ENCODE measurements at places on chromosomes 7 and 10.

DNA sequence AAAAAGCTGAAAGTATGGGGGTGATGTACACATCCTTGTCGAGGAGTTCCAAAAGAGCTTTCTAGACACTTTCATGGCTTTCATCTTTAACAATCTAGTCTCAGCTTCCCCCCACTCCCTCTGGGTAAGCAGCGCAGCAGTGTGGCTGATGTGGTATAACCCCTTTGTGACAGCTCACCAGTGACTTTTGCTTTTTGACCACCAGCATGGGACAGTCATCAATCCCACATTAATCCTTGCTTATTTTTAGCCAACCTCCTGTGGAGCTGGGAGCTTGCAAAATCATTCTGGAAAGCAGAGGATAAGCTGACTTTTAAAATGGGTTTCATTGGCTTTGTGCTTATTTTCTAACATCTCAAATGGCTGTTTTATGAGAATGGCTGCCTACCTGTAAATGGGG, 272.7 kb downstream of the HDAC9 start:
- DNase-seq, result no peak

- no peak for DNase-seq
Observed at GRCh38 chr7:100174582-100174981, 2.6 kb downstream of the GPC2 start.

GRCh38 chr7:151195616-151196450, 8.8 kb upstream of the ASB10 start:
- DNase-seq, result no peak

- no peak for DNase-seq
Observed at GRCh38 chr7:106521541-106521940, 139.4 kb downstream of the CCDC71L start.

DNA sequence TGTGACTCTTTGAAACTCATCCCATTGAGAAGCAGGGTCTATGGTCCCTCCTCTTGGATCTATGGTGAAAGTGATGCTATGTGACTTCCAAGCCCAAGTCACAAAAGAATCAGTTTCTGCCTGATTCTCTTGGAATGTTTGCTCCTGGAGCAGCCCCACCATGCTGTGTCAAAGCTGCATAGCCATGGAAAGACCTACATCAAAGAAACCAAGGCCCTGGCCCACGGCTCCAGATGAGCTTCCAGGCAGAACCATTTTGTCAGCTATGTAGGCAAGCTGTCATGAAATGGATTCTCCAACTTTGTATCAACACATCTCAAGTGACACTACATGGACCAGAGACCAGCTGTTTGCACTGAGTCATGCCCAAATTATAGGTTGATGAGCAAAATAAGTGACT, 77.0 kb downstream of the AASS start:
- DNase-seq, result no peak

- DNase-seq, result no peak
Observed at GRCh38 chr10:34757933-34758332, 57.2 kb downstream of the PARD3 start.

DNA sequence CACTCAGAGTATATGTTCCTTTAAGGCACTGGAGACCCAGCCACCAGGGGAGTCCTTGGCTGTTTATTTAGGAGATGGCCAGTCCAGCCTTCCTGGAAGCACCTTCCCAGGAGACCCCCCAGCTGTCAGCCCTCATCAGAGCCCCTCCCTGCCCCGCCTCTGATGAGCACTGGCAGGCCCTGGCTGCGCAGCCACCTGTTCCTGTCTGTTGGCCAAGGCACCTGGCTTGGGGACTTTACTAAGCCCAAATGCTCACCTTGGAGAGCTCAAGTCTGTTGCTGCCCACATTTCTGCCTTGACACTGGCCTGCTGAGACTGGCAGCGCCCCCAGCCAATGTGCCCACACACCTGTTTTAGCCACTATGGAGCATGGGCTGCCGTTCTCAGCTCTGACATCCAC, 124.7 kb downstream of the ELMO1 start:
- no peak for DNase-seq

DNA sequence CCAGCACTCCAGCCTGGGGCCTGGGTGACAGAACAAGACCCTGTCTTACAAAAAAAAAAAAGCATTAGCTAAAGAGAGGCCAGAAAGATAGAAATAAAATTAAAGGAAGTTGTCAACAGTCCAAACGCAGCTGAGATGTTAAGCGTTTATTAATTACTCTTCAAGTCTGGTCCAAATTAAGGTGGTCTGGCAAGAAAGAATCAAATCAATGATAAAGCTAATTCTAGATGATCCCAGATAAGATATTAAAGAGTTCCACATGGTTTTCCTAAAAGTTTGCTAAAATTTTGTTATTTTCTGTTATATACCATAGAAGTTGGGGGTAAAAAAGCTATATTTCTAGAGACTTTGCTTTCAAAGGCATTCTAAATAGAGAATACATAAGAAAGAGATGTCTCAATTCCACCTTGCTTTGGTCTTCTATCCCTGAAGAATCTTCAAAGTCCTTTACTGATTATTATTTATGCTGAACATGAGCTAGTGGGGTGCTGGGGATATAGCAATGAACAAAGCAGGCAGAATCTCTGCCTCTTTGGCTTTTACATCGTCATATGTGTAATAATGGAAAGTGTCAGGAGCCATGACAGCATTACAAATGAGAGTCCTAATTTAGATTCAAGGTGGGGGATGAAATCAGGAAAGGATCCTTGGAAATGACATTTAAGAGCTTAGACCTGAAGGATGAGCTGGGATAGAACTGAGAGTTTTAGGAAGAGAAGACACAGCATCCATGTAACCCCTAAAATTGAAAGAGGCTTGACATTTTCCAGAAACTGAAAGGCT, 23.4 kb downstream of the FRA10AC1 start:
- no peak for DNase-seq

DNA sequence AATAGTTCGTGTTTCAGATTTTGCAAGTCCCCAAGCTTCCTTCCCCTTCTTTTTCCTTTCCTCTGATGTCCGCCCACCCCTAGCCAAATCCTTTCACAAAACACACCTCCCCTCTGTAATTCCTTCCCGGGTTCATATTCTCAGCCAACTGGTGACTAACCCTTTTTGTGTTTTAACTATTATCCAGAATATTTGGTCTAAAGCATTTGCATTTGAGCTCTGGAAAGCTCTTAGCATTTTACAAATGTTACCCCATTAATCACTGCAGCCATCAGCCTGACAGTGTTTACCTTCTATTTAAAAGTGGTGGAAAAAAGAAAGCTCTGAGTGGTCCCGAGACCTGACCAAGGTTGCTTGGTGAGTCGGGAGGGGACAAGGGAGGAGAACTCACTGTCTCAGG, 139.0 kb downstream of the CREB5 start:
- no peak for DNase-seq

- DNase-seq, result no peak
Observed at GRCh38 chr10:133356549-133357284, 1.1 kb downstream of the FUOM start.

DNA sequence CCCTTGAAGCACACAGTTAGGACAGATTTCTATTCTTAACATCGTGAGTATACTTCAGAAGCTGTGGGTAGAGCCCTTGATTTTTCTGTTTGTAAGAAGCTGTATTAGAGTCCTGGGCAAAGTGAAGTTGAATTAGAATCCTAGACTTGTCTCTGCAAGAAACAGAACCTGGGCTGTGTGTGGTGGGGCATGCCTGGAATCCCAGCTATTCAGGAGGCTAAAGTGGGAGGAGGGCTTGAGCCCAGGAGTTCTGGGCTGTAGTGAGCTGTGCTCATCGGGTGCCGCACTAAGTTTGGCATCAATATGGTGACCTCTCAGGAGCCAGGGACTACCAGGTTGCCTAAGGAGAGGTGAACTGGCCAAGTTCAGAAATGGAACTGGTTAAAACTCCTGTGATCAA, 183.4 kb downstream of the GNAI1 start:
- DNase-seq, result no peak

GRCh38 chr10:45428611-45429510, 54.8 kb downstream of the ALOX5 start:
- DNase-seq, result no peak

DNA sequence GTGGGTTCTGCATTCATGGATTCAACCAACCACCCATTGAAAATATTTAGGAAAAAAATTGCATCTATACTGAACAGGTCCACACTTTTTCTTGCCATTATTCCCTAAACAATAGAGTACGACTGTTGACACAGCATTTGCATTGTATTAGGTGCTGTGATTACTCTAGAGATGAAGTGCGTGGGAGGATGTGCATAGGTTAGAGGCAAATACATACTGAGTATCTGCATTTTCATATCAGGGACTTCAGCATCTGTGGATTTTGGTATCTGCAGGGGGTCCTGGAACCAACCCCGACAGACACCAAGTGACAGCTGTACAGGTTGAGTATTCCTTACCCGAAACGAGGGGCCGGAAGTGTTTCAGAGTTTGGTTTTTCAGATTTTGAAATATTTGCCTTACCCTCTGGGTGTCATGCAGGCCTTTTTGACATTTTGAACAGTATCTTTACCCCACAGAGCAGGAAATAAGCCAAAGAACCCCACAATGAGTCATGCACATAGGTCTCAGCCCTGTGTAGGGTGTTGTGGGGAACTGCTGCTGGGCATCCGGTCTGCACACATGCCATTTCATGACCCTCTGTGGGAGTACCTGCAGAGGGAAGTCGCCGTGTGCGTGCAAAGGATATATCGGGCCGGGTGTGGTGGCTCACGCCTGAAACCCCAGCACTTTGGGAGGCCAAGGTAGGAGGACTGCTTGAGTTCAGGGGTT, 14.5 kb downstream of the NUDT5 start:
- no peak for DNase-seq

GRCh38 chr7:18685971-18686370, 190.4 kb downstream of the HDAC9 start:
- no peak for DNase-seq

DNA sequence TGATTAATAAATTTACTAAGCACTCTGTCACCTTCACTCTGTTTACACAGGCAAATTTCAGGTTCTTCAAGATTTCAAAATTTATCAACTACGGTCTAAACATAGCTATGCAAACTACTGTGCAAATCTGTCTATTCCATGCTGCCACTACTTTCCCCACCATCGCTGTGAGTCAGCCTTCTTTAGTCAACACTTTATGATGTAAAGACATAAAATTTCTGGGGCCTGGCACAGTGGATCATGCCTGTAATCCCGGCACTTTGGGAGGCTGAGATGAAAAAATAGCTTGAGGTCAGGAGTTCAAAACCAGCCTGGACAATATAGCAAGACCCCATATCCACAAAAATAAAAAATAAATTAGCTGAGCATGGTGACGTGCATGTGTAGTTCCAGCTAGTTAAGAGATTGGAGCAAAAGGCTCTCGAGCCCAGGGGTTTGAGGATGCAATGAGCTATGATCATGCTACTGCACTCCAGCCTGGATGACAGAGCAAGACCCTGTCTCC, 42.6 kb downstream of the CNOT4 start:
- no peak for DNase-seq

DNA sequence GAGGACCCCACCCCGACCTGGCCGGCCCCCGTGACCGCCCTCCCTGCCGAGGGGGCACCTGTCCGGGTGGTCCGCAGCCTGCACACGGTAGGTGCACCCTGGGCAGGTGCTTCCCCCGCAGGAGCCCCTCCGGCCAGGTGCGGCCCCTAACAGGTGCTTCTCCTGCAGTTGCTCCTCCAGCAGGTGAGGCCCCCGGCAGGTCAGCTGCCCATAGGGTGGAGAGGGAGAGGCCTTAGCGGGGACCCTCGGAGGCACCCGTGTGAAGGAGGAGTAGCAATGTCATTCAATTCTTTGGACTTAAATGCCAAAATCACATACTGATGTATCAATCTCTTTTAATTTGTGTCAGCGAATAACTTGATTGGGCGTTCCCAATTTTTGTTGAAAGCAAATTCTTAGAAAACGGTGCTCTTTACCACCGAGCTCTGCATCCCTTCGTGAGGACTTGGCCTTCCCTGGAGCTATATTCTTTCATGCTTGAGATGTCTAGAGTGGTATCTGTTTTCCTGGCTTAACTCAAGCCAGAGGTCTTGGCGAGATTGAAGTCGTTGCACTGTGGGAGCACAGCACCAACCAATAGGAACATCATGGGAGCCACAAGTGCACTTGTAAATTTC, 738 bp upstream of the NCAPG2 start:
- no peak for DNase-seq

GRCh38 chr10:129466703-129467358, at the start of gene MGMT:
Gene MGMT (plus strand): TSS chr10:129467241.
- peak; percentile 96 for DNase-seq

GRCh38 chr7:16529697-16530096, 3.1 kb downstream of the LRRC72 start:
- no peak for DNase-seq

GRCh38 chr7:29224726-29225125, 30.2 kb downstream of the CHN2 start:
- no peak for DNase-seq

DNA sequence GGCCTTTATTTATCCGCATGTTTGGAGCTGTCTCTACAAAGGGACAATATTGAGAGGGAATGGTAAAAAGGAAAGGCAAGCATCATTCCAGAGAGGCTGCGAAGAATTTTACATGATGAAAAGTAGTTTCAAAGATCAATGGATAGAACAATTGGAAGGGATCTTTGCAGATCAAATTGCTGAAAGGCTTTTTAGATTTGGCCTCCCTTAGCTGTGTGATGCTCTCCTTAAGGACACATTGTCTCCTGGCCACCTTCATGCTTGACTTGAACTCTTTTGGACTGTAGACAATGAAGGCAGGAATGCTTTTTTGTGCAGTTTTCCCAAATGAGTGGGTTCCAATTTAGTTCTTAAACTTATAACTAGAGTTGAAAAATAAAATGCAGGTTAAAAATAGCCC, 344.7 kb downstream of the ARL4A start:
- no peak for DNase-seq

- DNase-seq, result no peak
Observed at GRCh38 chr10:47339759-47340607, 8.2 kb upstream of the RBP3 start.

DNA sequence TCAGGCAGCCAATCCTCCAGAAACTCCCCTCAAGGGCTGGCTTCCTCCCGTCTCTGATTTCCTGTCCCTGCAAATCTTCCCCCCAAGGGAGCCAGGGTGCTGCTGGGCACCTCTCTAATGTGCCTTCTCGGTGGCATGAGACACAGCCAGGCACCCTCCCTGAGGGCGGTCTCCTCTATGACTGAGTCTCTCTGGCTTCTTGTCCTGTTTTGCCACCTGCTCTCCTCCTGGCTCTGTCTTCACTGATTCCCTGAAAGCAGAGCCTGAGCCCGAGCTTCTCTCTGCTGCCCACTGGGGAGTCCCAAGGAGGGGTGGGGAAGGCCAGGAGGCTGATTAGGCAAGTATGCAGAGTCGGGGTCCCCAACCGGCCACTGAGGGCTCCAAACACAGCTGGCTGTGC, 60.4 kb upstream of the INSIG1 start:
- DNase-seq, result no peak

DNA sequence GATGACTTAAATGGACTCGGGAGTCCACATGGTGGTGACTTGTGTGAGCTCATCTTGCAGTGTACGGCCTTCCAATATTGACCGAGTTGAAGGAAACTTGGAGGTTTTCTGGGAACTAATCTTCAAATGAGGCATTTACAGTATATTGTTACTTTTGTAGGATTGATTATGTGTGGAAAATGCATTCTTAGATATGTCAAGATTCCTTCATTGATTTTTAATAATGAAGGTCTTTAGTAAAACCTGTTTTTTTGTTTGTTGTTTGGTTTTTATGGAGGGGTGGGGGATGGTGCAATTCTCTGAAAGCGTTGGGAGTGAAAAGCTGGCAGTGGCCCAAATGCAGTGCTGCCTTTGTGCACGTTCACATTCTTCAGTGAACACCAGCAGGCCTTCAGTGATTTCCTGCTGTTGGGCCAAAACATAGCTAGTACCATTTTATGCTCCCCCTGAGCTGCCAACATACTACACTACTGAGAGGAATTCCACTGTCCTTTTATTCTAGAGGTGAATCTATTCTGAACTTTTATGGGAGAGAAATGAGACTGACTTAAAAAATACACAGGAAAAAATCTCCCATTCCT, 50.4 kb downstream of the CCNY start:
- DNase-seq, result no peak
